ENCODE measurements at places on chromosomes 11 and 22. TPM values are rescaled to one million over a fixed set of nuclear protein-coding genes. Genes with fewer than 3 reads are reported as not detected.

Gene JAM3
- 21.2 TPM for total RNA-seq

Gene PTPN5
- total RNA-seq: not detected

Gene SYT13
- total RNA-seq: not detected

Gene OR52N4
- total RNA-seq: 0.35 TPM

Gene DCDC1
- total RNA-seq: 0.14 TPM

Gene SYT8
- total RNA-seq: not detected

Gene KCNJ1
- not detected for total RNA-seq

Gene HTR3B
- total RNA-seq: not detected

Gene EHF
- total RNA-seq: not detected

Gene PHOX2A
- total RNA-seq: not detected

Gene BEST1
- total RNA-seq: 1.0 TPM

Gene ELFN2
- 0.20 TPM for total RNA-seq

Gene RAB36
- total RNA-seq: 1.0 TPM

Gene ZC3H12C
- total RNA-seq: 0.20 TPM

Gene SMTNL1
- not detected for total RNA-seq

Gene SCGB1A1
- total RNA-seq: not detected

Gene MPEG1
- 0.70 TPM for total RNA-seq

Gene NECTIN1
- total RNA-seq: 3.2 TPM

Gene GGT1
- total RNA-seq: 11.1 TPM

Gene TEAD1
- total RNA-seq: 0.68 TPM

Gene TTLL1
- total RNA-seq: 4.2 TPM

Gene GGT5
- total RNA-seq: not detected

Gene ZBTB16
- total RNA-seq: 2.1 TPM

Gene PATE4
- total RNA-seq: not detected

Gene SSTR3
- total RNA-seq: 7.1 TPM

Gene KCTD14
- 0.50 TPM for total RNA-seq

Gene OSM
- 50.7 TPM for total RNA-seq
